ENCODE measurements at places on chromosomes 13 and 19. TPM values are rescaled to one million over a fixed set of nuclear protein-coding genes. Genes with fewer than 3 reads are reported as not detected.
A peak's percentile ranks its signal among the peaks of the same experiment; 100 is the strongest.

GRCh38 chr13:104004572-104004971 lies 938.4 kb upstream of the SLC10A2 start:
- DNase-seq = no peak

GRCh38 chr13:97242755-97243497 lies 20.8 kb downstream of the MBNL2 start:
- no peak for DNase-seq

- peak; percentile 70 for DNase-seq
These were observed 67.0 kb upstream of the SERP2 start for GRCh38 chr13:44306371-44307192.

DNA sequence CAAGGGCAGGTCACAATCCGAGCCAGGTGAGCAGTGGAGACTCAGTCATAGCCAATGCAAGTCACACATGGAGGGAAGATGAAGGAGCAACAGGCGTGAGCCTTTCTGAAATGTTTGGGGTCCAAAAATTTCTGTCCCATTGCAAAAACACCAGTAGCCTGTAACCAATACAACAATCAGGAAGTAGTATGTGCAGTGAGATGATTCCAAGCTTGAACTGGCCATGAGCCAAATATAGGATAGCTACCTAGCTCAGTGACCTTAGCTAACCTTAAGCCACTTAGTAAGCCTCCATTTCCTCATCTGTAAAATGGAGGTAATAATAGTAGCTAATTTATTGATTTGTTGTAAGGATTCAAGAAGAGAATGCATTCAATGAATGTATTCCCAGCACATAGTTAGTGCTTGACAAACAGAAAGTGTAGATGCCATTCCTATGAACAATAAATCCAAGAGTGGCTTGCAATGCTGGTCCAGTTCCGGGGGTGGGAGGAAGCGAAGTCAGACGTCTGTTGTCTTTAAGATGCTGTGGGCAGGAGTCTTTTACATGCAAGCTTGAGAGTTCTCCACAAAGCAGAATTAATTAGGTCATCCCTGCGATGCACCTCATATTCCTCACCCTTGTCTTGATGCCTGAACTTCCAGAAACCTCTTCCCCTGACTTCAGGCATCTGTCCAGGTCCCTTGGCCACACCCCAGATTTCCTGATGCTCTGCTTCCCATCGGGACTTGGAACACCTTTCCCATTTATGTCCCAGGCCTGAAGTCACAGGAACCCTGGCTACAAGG lies 195.7 kb upstream of the UBL3 start:
- DNase-seq = no peak

TLE6 gene
- total RNA-seq = 12.8 TPM

GRCh38 chr13:45349438-45349837 lies 8.5 kb upstream of the TPT1 start:
- DNase-seq = no peak

- peak; percentile 25 for DNase-seq
These were observed 4.8 kb upstream of the IGFL1 start for GRCh38 chr19:46224773-46225172.

GRCh38 chr13:112247471-112248405 lies 128.4 kb upstream of the SPACA7 start:
- peak; percentile 46 for DNase-seq

COL5A3 gene
- total RNA-seq = 0.04 TPM

DNA sequence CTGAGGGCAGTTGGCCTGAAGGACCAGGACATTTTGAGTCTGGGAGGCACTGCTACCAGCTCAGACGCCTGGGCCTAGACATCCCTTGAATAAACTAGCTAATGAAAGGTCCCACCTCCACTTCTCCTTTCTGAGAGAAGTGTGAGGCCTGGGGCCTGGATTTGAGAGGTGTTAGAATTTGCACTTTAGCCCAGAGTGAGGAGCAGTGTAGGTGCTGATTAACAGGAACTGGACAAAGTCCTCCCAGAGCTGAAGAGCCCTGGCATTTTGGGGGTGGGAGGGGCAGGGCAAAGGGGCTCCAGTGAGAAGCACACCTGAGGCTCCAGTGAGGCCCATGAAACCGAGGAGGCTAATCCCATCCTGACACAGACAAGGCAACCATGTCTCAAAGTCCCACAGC lies 15.2 kb upstream of the SLC1A5 start:
- DNase-seq = no peak

GRCh38 chr13:109454167-109454917 lies 332.0 kb downstream of the IRS2 start:
- no peak for DNase-seq

GRCh38 chr13:21567714-21568113 lies 36.3 kb downstream of the MICU2 start:
- DNase-seq = no peak

DNA sequence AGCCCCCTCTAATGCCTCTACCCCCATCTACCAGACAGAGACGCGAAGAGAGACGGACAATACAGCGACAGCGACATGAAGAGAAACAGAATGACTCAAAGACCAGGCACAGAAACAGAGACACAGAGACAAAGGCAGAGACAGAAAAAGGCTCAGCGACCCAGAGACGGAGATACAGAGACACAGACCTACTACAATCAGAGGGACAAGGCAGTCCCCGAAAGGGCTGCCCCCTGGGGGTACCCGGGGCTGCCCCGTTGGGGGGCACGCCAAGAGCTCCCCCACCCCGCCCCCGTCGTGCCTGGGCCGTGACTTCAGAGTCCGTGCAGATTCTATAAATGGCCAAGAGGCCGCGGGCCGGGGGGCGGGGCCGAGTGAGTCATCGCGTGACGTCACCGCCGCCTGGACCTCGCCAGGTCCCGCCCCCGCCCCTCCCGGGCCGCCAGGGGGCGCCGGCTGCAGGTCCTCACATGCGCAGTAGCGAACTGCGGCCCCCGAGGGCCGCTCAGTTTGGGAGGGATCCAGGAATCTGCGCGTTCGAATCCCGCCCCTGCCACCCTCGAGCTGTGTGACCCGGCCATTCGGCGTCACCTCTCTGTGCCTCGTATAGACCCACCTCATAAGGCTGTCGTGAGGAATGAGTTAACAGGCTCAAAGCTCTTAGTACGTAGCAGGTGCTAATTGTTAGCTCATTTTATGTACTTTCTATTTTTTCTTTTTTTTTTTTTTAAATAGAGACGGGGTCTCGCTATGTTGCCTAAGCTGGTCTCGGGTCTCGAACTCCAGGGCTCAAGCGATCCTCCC lies 2.7 kb upstream of the CNN1 start:
- DNase-seq = peak; percentile 97

MYH14 gene
- 16.7 TPM for total RNA-seq

GRCh38 chr13:48318821-48319511 lies 15.4 kb downstream of the RB1 start:
- DNase-seq = no peak

GRCh38 chr13:78586706-78587105 lies 16.6 kb downstream of the POU4F1 start:
- peak; percentile 92 for DNase-seq

DNA sequence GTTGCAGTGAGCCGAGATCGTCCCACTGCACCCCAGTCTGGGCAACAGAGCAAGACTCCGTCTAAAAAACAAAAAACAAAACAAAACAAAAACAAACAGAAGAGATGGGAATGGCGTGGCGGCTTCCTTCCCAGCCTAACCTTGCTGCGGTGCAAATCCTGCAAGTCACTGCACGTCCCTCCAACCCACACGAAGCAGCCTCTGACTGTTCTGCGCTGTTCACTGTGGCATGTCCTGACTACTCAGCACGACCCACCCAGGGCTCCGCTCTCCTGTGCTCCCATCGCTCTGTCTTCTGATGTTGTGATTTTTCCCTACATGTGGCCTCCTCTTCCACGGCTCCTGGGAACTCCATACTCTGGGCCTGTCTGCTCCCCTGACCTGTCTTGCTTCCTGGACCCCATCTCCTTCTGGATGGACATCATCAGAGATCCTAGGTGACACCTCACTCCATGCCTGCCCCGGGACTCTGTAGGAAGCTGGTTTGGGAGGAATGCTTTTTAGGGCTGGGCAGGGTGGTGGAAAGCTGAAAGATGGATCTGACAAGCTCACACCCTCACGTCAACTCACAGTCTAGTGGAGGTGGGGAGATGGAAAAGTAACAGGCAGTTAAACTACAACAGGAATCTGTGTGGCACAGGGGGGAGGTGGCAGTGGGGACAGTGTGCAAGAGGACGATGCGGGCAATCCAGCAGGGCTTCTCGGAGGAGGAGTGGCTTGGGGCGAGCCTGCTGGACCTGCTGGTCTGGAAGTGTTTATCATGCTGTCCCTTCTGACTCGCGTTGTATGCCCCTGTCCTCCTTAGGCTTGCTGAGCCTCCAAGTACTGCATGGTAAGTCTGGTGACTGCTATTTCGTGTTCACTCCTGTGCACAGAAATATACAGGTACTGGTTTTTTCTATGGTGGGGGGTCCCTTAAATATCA lies 18.8 kb downstream of the ZSCAN5A start:
- no peak for DNase-seq

SMAD9 gene
- total RNA-seq = 14.3 TPM

DNA sequence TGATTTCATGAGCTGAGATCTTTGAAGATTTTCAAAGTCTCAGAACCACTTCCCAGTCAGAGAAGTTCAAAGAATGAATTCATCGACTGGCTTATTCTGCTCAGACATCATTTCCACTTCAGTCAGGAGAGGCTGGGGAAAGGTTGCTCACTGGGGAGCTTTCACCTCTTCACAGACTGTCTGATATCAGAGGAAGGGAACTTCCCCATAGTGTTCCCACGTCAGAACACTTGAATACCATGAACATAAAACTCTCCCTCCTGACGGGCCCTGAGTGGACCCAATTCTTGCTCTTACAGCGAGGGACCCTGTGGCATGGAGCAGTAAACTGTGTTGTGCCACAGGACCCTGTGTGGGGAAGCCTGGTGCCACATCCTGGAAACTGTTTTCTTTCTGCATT lies 492.6 kb downstream of the COG6 start:
- DNase-seq = no peak

GRCh38 chr19:9406798-9407352 lies 28.5 kb downstream of the ZNF266 start:
- DNase-seq = no peak

CGB3 gene
- not detected for total RNA-seq

DNA sequence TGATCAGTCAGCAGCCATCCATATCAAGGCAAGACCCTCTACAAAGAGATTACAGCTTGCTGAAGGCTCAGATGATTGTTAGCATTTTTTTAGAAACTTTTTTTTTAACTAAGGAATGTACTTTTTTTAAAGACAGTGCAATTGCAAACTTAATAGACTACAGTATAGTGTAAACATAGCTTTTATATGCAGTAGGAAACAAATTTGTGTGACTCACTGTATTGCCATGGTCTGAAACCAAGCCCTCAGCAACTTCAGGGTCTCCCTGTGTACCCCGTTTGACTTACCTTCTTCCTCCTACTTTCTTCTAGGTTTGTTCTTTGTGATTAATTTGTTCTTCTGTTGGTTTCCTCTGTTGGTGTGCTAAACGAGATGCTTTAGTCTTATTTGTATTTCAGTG lies 93.0 kb upstream of the TEX29 start:
- no peak for DNase-seq

DNA sequence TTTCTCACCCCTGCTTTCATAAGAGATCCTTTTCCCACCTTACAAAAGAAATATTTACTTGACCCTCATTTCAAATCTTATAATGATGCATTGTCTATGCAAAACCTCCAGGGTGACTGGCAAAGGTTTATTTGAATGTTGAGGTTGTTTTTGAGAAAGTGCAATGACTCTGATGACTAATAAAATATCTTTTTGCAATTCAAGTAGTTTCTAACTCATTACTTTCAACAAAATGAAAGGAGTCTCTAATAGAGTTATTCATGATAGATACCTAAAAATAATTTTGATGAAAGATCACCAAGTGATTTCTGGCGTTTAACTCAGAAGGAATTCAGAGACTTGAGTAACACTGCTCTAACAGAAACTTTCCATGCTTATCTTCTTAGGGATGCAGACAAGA lies 144.2 kb downstream of the FOXO1 start:
- no peak for DNase-seq

- DNase-seq = peak; percentile 70
These were observed 694 bp upstream of the ZIC5 start for GRCh38 chr13:99972190-99972731.

DNA sequence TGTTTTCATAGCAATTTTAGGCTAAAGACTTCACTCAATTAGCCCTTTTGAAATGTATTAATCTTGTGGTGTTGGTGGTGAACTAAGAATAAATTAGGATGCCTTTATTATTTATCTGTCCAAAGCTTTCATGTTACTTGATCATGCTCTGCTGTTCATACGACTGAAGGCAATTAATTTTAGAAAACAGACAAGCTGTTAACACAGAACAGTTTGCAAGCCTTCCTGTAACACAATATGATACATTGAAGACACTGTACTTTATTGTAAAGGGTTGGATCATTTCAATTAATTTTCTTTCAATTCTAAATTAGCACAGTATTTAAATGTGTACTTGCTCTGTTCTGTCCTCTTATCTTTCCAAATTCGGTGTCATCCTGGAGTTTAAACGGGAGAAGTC lies 794.3 kb upstream of the MIR17HG start:
- no peak for DNase-seq

DNA sequence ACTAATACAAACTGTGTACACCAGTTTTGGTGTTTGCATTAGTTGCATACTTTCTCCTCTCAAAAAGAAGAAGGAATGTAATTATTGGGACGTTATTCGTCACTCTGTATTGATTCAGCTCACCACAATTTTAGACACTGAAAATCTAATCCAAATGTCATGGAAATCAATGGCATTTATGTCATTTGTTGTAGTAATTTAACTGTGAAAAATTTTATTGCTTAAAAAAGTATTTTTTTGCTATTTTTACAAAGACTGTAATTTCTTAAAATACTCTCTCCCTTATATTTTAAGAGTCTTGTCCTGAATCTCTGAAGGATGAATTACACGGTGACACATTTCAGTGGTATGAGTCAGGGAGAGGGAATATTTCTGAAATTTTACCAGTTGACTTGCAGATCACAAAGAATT lies 2117.6 kb downstream of the PCDH9 start:
- no peak for DNase-seq

GRCh38 chr13:71626421-71627117 lies 240.4 kb downstream of the DACH1 start:
- no peak for DNase-seq

DNA sequence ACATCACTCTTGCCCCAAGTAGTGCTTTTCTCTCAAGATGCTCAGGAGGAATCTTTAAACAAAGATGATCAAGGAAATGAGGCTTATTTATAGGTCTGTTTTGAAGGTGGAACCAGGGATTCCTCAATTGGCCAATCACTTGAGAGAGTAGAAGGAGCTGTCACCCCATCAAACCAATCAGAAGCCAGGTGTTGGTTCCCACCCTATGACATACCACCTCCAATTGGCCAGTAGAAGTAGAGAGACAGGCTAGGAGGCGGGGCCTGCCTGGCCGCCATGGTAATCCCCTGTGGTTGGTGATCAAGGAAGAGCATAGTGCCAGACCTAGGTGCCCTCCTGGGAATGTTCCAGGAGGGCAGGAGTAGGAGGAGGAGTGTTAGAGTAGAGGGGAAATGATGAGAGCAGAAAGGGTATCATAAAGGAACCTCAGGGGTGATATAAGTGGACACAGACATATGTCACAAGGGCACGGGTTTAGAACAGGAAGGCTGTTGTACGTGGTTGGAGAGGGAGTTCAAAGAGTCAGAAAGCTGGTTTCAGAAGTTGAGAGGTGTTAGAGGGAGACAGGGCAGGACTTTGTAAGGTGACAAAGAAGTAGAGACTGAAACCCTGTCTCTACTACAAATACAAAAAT lies 10.5 kb downstream of the PMIS2 start:
- peak; percentile 64 for DNase-seq

Data from endodermal cell (in vitro differentiated cells).